Mesendoderm (in vitro differentiated cells): ENCODE measurements at places on chromosomes 5 and 9.

DNA sequence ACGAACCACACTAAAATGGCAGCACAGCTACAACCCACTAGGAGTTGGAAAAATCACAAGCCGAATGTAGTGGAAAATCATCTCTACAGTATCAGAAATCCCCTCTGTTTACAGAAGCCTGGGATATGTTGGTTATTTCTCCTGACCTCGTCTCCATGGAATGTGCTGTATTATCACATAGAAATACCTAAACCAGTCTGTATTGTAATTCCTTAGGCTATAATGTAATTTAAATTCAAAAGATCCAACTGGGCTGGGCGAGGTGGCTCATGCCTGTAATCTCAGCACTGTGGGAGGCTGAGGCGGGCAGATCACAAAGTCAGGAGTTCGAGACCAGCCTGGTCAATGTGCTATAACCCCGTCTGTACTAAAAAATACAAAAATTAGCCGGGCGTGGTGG lies 244.8 kb upstream of the MPDZ start:
- no peaks in the 10 kb centered on the region for H3K4me1 ChIP-seq
- H3K27ac ChIP-seq = no peak overlapping the region
- peak; percentile 83 for DNase-seq
- H3K27me3 ChIP-seq = no peaks in the 10 kb centered on the region
- H3K4me3 ChIP-seq = no peak overlapping the region
- no peaks in the 10 kb centered on the region for H3K36me3 ChIP-seq

- DNase-seq = no peak
- no peak overlapping the region for H3K4me3 ChIP-seq
- H3K27me3 ChIP-seq = no peaks in the 10 kb centered on the region
- no peaks in the 10 kb centered on the region for H3K36me3 ChIP-seq
Measured at GRCh38 chr5:136731241-136731900, 366.0 kb upstream of the TRPC7 start.

DNA sequence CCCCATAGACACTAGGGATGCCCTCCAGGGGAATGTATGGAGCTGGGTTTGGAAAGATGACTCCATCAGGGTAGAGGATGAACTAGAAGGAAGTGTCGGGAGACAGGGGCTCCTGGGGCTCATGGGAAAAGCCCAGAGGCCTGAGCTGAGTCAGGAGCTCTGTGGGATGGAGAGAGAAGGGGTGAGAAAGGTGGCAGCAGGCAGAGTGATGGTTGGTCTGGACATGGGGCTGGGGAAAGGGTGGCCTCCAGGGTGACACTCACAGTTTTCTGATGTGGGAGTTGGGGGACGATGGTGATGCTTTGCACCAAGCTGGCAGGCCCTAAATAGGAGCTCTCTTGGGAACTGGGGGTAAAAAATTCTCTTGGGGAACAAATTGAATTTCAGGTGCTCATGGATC lies 213.5 kb upstream of the MVB12B start:
- no peak overlapping the region for H3K4me3 ChIP-seq
- H3K4me1 ChIP-seq = no peaks in the 10 kb centered on the region
- no peaks in the 10 kb centered on the region for H3K27me3 ChIP-seq
- no peak for DNase-seq
- no peaks in the 10 kb centered on the region for H3K36me3 ChIP-seq
- H3K27ac ChIP-seq = no peak overlapping the region

GRCh38 chr9:133979921-133980863 lies 11.9 kb downstream of the VAV2 start:
- DNase-seq = no peak
- no peak overlapping the region for H3K4me3 ChIP-seq
- H3K27ac ChIP-seq = no peak overlapping the region
- H3K4me1 ChIP-seq = no peaks in the 10 kb centered on the region

GRCh38 chr9:94867842-94868312 lies 141.4 kb downstream of the AOPEP start:
- no peak overlapping the region for H3K27ac ChIP-seq
- H3K36me3 ChIP-seq = no peaks in the 10 kb centered on the region
- DNase-seq = no peak
- no peaks in the 10 kb centered on the region for H3K27me3 ChIP-seq
- no peak overlapping the region for H3K4me3 ChIP-seq

DNA sequence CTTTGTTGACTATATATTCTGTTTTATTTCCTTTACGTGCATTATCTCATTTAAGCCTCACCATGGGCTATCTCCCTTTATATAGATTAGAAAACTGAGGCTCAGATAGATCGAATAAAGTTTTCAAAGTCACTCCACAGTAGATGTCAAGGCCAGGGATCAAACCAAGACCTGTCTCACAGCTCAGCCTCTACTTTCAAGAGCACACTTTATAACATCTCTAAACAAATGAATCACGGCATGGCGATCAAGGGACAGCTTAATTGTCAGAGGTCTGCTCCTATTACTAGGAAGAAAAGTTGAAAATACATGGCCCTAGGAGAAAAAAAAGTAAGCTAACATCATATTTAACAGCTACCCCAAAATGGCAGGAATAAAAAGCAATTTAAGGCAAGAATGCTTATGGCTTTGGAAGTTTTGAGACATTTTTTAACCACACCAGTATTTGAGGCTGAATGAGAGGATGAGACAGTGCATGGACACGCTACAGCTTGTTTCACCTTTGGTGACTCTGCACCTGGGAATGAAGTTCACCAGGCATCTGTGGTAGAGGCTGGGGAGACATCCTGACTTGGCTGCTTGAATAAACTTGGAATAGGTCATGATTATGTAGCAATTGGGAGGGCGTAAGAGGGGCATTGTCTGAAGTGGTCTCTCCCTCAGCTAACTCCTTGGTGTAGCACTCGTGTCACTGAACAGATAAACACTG lies 486.8 kb upstream of the WWC1 start:
- no peak for DNase-seq
- no peaks in the 10 kb centered on the region for H3K36me3 ChIP-seq
- no peaks in the 10 kb centered on the region for H3K27me3 ChIP-seq
- no peak overlapping the region for H3K4me3 ChIP-seq

- H3K4me1 ChIP-seq = no peaks in the 10 kb centered on the region
- peak; percentile 79 for DNase-seq
- no peaks in the 10 kb centered on the region for H3K27me3 ChIP-seq
- peak overlapping the region; percentile 5 for H3K27ac ChIP-seq
- H3K36me3 ChIP-seq = no peaks in the 10 kb centered on the region
Measured at GRCh38 chr9:104927216-104927911, 591 bp downstream of the ABCA1 start.

DNA sequence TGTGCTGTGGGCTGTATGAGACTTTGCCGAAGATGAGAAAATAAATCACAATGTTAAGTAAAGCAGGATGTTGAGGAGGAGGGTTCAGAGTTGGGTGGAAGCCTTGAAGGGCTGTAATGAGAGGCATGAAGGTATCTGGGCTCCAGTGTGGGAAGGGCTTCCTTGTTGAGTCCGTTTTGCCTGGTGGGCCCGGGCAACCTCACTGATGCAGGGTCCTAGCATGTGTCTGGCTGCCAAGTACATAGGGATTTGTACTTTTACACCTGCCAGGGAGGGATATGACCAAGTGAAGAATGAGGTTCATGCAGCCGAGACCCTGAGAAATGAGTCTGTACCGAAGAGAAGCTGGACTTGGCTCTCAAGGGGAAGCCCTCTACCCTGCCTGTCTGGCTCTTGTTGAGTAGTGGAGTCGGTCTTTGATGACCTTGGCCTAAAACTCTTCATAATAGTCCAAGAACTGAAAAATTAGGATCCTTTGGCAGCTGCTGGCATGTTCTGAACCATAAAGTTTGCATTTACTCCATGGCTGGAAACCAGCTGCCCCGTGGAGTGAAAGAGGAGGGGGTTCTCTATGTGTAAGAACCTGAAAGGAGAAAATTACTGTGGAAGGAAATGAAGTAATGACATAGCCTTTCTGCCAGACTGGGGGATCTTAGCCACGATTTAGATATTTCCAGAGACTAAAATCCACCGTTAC lies 59.0 kb upstream of the DPYSL3 start:
- H3K36me3 ChIP-seq = no peaks in the 10 kb centered on the region
- H3K4me1 ChIP-seq = peaks cover 10% of the 10 kb centered on the region
- peak; percentile 11 for DNase-seq
- H3K4me3 ChIP-seq = no peak overlapping the region
- no peaks in the 10 kb centered on the region for H3K27me3 ChIP-seq

DNA sequence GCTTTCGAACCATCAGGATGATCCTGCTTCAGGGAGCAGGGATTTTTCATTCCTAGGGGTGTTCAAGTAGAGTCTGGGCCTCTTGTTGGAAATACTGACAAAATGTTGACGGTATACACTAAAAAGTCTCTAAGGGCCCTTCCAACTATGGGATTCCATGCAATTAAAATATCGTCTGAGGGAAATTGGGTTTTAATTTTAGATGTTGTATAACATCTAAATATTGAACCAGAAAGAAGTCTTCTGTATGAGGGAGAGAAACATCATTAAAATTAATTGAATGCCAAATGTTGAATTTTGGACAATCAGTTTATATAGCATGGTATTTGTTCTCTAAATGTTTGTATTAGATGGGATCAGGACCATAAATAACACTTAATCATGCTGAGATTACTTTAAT lies 25.7 kb upstream of the DAB2 start:
- no peaks in the 10 kb centered on the region for H3K4me1 ChIP-seq

DNA sequence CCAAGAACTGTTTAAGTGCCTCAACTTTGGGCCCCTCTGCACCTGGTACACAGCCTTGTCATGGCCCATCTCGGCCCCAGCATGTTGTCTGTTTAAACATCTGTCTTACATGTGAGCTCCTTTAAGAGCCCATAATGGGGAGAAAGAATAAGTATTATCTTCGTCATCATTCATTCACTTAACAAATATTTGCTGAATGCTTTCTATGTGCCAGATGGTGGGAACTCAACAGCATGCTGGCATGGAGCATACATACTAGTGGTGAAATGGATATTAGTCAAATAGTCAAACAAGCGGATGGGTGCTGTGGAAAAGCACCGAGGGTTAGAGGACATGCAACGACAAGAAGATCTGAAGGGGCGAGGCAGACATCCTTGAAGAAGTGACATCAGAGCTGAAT lies 54.5 kb downstream of the GABBR2 start:
- no peak overlapping the region for H3K4me3 ChIP-seq
- no peaks in the 10 kb centered on the region for H3K27me3 ChIP-seq
- H3K4me1 ChIP-seq = no peaks in the 10 kb centered on the region
- no peaks in the 10 kb centered on the region for H3K36me3 ChIP-seq
- no peak overlapping the region for H3K27ac ChIP-seq

DNA sequence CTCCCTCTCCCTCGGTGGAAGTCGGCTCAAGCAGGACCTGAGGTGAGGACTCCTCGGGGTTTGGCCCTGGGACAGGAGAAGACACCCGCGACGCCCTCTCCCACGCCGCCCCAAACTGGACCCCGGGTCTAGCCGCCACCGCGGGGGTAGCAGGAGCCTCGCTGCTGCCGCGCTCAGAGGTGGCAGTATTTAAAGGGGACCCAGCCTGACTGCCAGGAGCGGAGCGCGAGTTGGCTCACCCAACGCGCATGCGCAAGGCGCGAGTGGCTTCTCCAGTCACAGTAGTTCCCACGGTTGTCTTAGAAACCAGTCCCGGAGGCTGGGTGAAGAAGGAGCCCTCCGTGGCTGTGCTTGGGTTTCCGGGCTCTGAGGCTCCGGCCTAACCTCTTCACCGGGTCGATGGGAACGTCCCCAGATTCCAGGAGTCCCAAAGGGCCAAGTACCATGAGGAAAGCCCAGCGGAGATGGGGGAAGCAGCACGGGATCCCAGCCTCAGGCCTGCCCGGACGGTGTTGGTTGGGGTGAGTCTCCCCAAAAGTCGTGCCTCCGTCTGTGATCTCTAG lies 477.8 kb downstream of the SPATA31A7 start:
- H3K4me1 ChIP-seq = no peaks in the 10 kb centered on the region
- H3K36me3 ChIP-seq = no peaks in the 10 kb centered on the region
- no peak overlapping the region for H3K4me3 ChIP-seq
- DNase-seq = no peak
- no peaks in the 10 kb centered on the region for H3K27me3 ChIP-seq
- H3K27ac ChIP-seq = no peak overlapping the region

GRCh38 chr5:116379306-116379705 lies 195.3 kb downstream of the SEMA6A start:
- H3K27me3 ChIP-seq = no peaks in the 10 kb centered on the region
- DNase-seq = no peak
- H3K4me3 ChIP-seq = no peak overlapping the region
- H3K27ac ChIP-seq = no peak overlapping the region
- no peaks in the 10 kb centered on the region for H3K36me3 ChIP-seq

DNA sequence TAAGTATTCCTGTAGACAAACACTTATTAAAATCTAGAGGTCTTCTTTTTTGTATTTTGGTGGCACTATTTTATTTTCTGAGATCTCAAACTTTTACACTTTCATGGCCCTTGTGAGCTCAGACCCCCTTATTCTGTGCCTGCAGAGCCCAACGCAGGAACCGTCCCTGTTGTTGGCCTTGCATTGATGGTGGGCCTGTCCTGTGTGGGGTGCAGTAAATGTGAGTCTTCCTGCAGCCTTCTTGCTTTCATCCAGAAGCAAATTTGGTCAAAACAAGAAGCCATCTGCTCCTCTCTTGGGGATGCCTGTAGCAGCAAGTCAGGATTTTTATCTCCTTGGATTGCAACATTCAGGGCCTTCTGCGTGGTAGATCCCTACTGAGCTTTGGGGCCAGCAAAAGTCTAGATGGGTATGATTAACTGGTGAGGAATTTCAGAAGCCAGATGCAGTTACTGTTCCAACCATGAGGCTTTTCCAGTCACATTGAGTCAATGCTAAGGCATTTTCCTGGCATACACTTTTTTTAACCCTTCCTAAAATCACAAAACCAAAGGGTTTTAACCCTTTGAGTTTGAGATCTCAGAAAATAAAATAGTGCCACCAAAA lies 31.7 kb downstream of the BASP1 start:
- DNase-seq = peak; percentile 94
- no peaks in the 10 kb centered on the region for H3K27me3 ChIP-seq
- no peak overlapping the region for H3K4me3 ChIP-seq
- no peaks in the 10 kb centered on the region for H3K4me1 ChIP-seq
- H3K27ac ChIP-seq = no peak overlapping the region

DNA sequence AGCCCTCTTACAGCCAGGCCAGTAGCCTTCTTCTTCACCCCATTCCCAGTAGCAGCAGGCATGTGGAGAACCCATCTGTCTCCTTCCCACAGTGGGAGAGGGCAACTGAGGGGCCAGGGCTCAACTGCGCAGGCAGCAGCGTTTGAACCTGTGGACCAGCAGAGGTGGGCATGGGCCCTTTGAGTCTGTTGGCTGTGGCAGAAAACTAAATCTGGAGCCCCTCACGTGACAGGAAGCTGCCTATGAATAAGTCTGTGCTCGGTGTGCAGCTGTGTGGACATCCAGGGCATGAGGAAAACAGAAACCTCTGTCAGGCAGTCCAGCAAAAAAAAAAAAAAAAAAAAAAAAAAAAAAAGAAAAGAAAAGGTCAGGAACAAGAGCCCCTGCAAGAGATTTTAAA lies 189.2 kb upstream of the NR3C1 start:
- no peak overlapping the region for H3K27ac ChIP-seq
- no peaks in the 10 kb centered on the region for H3K27me3 ChIP-seq
- no peaks in the 10 kb centered on the region for H3K4me1 ChIP-seq
- H3K4me3 ChIP-seq = no peak overlapping the region

GRCh38 chr5:67619636-67620035 lies 423.0 kb upstream of the CD180 start:
- no peaks in the 10 kb centered on the region for H3K4me1 ChIP-seq
- no peaks in the 10 kb centered on the region for H3K27me3 ChIP-seq
- no peak for DNase-seq
- H3K27ac ChIP-seq = no peak overlapping the region
- H3K36me3 ChIP-seq = no peaks in the 10 kb centered on the region
